ENCODE measurements at places on chromosomes 16 and 17. TPM values are rescaled to one million over a fixed set of nuclear protein-coding genes. Genes with fewer than 3 reads are reported as not detected.
A peak's percentile ranks its signal among the peaks of the same experiment; 100 is the strongest.

Gene PRDM7
- not detected for total RNA-seq

Gene KIAA0753
- total RNA-seq: 23.3 TPM

Gene MLKL
- total RNA-seq: 5.6 TPM

Gene ANKRD40CL
- not detected for total RNA-seq

Gene SRSF2
- total RNA-seq: 143 TPM

Gene PHOSPHO1
- total RNA-seq: 0.95 TPM

Gene PRSS27
- 3.0 TPM for total RNA-seq

Gene STX1B
- 10.7 TPM for total RNA-seq

Gene STUB1
- total RNA-seq: 140 TPM

Gene TBC1D3G
- total RNA-seq: not detected

Gene ST6GALNAC2
- not detected for total RNA-seq

DNA sequence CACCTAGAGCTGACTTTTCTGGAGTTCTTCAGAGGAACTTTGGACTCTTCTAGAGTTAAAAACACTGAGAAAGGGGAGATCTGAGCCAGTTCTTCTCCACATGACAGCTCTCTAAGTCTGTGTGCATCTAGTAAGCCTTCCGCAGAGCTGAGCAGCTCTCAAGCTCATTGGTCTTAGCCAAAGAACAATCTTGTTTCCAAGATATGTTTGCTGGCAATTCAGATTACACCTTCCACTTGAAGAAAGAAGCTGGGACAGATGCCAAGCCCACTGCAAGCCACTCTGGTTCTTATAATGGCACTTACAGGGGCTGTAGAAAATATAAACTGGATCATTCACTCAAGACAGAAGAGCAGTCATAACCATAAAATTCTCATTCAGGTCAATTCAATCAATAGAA, 134.1 kb upstream of the TOX3 start:
- no peak overlapping the region for H3K27ac ChIP-seq
- no peaks in the 10 kb centered on the region for H3K4me1 ChIP-seq
- DNase-seq: no peak
- no peak overlapping the region for H3K4me3 ChIP-seq
- H3K36me3 ChIP-seq: no peaks in the 10 kb centered on the region
- no peaks in the 10 kb centered on the region for H3K27me3 ChIP-seq

- no peaks in the 10 kb centered on the region for H3K36me3 ChIP-seq
- H3K27me3 ChIP-seq: no peaks in the 10 kb centered on the region
- no peak overlapping the region for H3K4me3 ChIP-seq
- no peak for DNase-seq
- no peaks in the 10 kb centered on the region for H3K4me1 ChIP-seq
- no peak overlapping the region for H3K27ac ChIP-seq
Observed at GRCh38 chr17:52762794-52763167, 604.3 kb upstream of the CA10 start.

DNA sequence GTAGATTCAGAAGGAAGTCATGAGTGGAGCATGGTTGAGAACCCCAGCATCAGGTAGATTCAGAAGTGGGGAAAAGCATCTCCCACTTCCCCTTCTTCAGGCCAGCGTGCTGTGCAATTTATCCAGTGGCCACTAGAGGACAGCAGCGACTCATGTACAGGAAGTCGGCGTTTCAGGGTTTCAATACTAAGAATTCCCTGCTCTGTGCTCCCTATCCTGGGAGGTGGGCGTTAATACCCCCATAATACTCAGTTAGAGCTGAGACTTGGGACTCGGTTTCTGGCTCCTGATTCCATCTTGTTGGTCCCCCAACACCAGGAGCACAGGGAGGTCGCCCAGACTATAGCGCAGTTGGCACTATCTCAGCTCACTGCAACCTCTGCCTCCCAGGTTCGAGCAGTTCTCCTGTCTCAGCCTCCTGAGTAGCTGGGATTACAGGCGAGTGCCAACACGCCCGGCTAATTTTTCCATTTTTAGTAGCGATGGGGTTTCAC, 75.3 kb upstream of the AMZ2 start:
- no peaks in the 10 kb centered on the region for H3K27me3 ChIP-seq
- no peak overlapping the region for H3K27ac ChIP-seq
- H3K4me3 ChIP-seq: no peak overlapping the region
- H3K36me3 ChIP-seq: no peaks in the 10 kb centered on the region

- no peak overlapping the region for H3K4me3 ChIP-seq
- DNase-seq: no peak
- no peaks in the 10 kb centered on the region for H3K36me3 ChIP-seq
- H3K27me3 ChIP-seq: no peaks in the 10 kb centered on the region
- H3K27ac ChIP-seq: no peak overlapping the region
- H3K4me1 ChIP-seq: no peaks in the 10 kb centered on the region
Observed at GRCh38 chr17:67500261-67500660, 123.2 kb downstream of the PITPNC1 start.

- no peaks in the 10 kb centered on the region for H3K4me1 ChIP-seq
- H3K36me3 ChIP-seq: peaks cover 29% of the 10 kb centered on the region
- no peak overlapping the region for H3K4me3 ChIP-seq
- no peaks in the 10 kb centered on the region for H3K27me3 ChIP-seq
- no peak overlapping the region for H3K27ac ChIP-seq
Observed at GRCh38 chr17:3834811-3835210, 11.2 kb downstream of the NCBP3 start.

DNA sequence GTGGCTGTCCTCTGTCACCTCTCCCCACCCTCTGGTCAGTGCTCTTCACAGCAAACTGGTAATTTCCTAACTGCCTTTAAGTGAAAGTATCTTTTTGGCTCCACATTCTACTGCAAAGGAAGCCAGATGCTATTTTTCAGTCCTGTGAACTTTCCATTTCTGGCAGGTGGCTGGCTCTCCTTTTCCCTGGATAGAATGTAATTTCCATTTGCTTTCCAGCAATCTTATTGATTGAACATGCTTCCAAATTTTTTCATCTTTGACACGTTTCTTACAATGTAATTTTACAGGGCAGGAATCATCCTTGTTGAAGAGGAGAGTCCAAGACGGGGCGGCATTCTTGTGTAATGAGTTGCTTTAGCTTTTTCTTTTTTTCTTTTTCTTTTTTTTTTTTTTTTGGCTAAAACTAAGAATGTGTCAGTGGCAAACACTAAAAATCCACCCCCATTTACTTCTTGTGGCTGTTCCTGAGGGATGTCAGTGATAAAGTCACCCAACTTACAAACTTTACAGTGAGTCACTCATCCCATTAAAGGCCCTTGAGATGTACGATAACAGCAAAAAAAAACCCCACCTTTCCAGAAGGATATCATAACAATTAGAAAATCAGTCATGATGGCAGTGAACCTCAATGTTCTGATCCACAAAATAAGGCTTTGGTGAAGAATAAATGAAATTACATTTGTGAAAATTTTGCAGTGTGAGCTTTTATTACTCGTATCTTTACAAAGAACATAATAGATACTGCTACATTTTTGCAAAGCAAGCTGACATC, 29.4 kb upstream of the PRKCA start:
- peak overlapping the region; percentile 33 for H3K4me3 ChIP-seq
- H3K27me3 ChIP-seq: no peaks in the 10 kb centered on the region
- no peaks in the 10 kb centered on the region for H3K36me3 ChIP-seq
- H3K27ac ChIP-seq: peak overlapping the region; percentile 75
- peaks cover 38% of the 10 kb centered on the region for H3K4me1 ChIP-seq
- DNase-seq: peak; percentile 94

DNA sequence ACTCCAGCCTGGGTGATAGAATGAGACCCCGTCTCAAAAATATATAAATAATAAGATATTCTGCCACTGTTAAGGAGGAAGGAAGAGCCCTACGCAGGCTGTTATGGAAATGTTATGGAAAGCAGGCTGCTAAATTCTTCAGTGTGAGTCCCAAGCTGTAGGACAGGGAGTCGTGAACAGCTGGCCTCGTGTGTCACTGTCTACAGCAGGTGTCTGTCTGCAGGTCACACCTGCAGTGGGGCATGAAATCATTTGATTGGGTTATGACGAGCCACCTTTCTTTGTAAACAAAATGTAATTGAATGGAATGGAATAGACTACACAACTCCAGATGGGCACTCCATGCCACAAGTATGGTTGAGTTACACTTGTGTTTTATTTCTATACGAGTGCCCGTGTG, 15.6 kb upstream of the LITAF start:
- no peaks in the 10 kb centered on the region for H3K27me3 ChIP-seq
- no peak for DNase-seq
- H3K4me3 ChIP-seq: no peak overlapping the region
- no peaks in the 10 kb centered on the region for H3K36me3 ChIP-seq

DNA sequence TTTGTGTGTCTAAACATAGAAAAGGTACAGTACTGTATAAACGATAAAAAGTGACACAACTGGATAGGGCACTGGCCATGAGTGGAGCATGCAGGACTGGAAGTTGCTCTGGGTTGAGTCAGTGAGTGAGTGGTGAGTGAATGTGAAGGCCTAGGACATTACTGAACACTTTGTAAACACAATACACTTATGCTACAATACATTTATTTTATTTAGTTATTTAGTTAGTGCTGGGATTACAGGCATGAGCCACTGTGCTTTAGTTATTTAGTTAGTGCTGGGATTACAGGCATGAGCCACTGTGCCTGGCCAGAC, 4.6 kb downstream of the CFAP20 start:
- H3K4me3 ChIP-seq: no peak overlapping the region
- no peaks in the 10 kb centered on the region for H3K27me3 ChIP-seq
- no peak overlapping the region for H3K27ac ChIP-seq
- DNase-seq: no peak
- H3K36me3 ChIP-seq: no peaks in the 10 kb centered on the region

GRCh38 chr16:2927010-2927646, 15.4 kb downstream of the FLYWCH1 start:
- H3K27ac ChIP-seq: no peak overlapping the region
- no peak overlapping the region for H3K4me3 ChIP-seq
- H3K36me3 ChIP-seq: peaks cover 8% of the 10 kb centered on the region
- H3K27me3 ChIP-seq: no peaks in the 10 kb centered on the region
- H3K4me1 ChIP-seq: peaks cover 6% of the 10 kb centered on the region

- DNase-seq: peak; percentile 30
- H3K4me3 ChIP-seq: no peak overlapping the region
- H3K27ac ChIP-seq: no peak overlapping the region
- H3K36me3 ChIP-seq: no peaks in the 10 kb centered on the region
- H3K27me3 ChIP-seq: no peaks in the 10 kb centered on the region
Observed at GRCh38 chr17:76909971-76910760, 42.0 kb downstream of the MGAT5B start.

DNA sequence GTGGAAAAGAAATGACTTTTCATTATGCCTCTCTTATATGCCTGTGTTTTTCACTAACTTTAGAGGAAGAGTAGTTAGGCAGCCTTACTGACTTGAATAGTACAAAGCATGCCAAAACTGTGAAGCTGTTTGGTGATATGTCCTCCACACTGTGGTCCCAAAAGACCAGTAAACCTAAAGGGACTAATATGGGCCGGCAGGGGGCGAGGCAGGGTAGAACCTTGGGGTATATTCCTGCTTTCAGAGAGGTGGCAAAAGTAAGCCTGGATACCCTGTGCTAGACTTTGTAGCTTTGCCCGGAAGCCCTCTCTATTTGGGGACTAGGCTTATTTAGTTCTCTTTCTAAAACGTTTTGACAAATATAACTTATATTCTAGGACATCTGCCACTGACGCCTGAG, 36.5 kb upstream of the VWA3A start:
- no peak for DNase-seq
- no peak overlapping the region for H3K27ac ChIP-seq
- no peaks in the 10 kb centered on the region for H3K36me3 ChIP-seq

GRCh38 chr17:76998839-76999238, 130.6 kb downstream of the MGAT5B start:
- no peak overlapping the region for H3K27ac ChIP-seq
- peaks cover 31% of the 10 kb centered on the region for H3K4me1 ChIP-seq
- no peaks in the 10 kb centered on the region for H3K36me3 ChIP-seq
- no peak for DNase-seq
- no peaks in the 10 kb centered on the region for H3K27me3 ChIP-seq
- no peak overlapping the region for H3K4me3 ChIP-seq

DNA sequence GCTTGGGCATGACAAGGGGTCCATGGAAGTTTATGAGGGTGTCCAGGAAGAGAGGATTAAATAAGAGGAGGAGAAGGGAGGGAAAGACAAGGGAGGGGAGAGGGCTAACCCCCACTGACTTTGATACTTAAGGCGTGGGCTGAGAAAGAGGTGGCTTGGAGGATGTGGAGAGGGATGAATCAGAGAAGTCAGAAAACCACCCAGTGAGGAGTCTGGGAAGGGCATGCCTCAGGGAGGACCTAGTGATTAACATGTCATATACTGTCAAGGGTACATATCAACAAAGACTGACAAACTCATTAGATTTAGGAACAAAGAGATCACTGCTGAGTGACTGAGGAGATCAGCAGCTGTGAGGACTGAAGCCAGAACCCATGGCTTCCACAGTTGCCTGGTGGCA, 145.4 kb downstream of the IRX5 start:
- no peak for DNase-seq
- no peaks in the 10 kb centered on the region for H3K4me1 ChIP-seq
- H3K27ac ChIP-seq: no peak overlapping the region
- no peaks in the 10 kb centered on the region for H3K27me3 ChIP-seq
- H3K36me3 ChIP-seq: no peaks in the 10 kb centered on the region

DNA sequence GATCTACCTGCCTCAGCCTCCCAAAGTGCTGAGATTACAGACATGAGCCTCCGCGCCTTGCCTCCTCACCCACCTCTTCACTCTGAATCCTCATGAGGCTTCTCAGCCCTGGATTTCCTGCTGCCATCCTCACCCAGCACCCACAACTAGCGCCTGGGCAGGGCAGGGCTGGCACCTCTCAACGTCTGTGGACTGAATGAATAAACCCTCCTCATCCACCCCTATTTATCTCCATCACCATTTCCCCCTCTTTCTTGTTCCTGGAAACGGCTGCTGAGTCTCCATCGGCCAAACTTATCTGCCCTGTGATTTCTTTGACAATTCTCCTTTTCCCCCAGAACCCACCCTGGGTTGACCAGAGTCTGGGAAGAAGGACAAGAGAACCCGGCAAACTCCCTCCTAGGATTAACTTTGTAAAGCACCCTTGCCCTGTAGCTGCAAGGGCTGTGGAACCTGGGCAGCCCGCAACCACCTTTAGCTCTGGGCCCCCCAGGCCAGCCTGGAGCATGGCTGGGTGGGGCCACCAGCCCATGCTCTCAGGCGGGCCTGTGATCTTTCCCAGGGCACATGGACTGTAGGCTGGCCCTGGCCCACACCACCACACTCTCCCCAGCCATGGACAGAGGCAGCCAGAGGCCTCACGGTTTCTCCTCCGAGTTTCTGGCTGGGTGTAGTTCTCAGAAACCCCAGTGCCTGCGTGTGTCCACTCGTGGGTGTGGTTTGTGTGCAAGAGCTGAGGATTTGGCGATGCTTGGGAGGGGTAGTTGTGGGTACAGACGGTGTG, 2.4 kb downstream of the SPN start:
- no peaks in the 10 kb centered on the region for H3K36me3 ChIP-seq
- no peak overlapping the region for H3K27ac ChIP-seq
- DNase-seq: no peak
- no peak overlapping the region for H3K4me3 ChIP-seq

DNA sequence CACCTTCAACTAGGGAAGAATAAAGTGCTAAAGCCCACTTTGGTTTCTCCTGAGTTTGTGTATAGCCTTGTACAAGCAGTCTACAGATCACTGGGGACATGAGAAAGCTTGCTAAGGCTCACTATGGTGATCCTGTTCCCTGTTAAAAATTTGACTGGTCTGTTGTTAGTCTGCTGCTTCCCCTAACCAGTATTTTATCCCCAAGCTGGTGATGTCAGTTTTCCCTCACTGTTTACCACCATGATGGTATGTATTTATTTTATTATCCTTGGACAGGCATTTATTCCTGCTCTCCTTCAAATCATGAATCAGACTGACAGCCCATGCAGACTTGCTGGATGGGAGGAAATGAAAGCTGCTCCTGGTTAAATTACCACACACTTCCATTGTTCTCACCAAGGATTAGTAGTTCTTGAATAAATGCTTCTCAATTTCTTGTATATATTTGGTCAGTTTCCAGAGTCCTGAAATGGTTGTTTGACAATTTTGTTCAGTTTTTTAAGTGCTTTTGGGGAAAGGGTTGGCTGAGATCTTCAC, 99.6 kb downstream of the CA4 start:
- peak overlapping the region; percentile 41 for H3K27ac ChIP-seq
- peak overlapping the region; percentile 4 for H3K4me3 ChIP-seq
- DNase-seq: peak; percentile 26
- H3K4me1 ChIP-seq: peaks cover 7% of the 10 kb centered on the region

All from astrocyte (in vitro differentiated cells and primary cell).